Activated T-cell treated with anti-CD3 and anti-CD28 coated beads for 24 hours (primary cell): ENCODE measurements at places on chromosomes 5 and 9.

GRCh38 chr9:3074247-3074646 is 230.4 kb upstream of the PUM3 start:
- no peak for DNase-seq

- DNase-seq, result no peak
These were observed 57.2 kb downstream of the CDC42SE2 start for GRCh38 chr5:131321066-131321465.

DNA sequence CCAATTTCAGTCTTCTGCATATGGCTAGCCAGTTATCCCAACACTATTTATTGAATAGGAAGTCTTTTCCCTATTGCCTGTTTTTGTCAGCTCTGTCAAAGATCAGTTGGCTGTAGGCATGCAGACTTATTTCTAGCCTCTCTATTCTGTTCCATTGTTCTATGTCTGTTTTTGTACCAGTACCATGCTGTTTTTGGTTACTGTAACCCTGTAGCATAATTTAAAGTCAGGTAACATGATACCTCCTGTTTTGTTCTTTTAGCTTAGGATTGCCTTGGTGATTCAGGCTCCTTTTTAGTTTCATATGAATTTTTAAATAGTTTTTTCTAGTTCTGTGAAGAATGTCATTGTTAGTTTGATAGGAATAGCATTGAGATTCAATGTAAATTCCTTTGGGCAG is 104.9 kb upstream of the SLCO6A1 start:
- no peak for DNase-seq

- DNase-seq, result no peak
These were observed 283.9 kb upstream of the RFX3 start for GRCh38 chr9:3809724-3810123.

DNA sequence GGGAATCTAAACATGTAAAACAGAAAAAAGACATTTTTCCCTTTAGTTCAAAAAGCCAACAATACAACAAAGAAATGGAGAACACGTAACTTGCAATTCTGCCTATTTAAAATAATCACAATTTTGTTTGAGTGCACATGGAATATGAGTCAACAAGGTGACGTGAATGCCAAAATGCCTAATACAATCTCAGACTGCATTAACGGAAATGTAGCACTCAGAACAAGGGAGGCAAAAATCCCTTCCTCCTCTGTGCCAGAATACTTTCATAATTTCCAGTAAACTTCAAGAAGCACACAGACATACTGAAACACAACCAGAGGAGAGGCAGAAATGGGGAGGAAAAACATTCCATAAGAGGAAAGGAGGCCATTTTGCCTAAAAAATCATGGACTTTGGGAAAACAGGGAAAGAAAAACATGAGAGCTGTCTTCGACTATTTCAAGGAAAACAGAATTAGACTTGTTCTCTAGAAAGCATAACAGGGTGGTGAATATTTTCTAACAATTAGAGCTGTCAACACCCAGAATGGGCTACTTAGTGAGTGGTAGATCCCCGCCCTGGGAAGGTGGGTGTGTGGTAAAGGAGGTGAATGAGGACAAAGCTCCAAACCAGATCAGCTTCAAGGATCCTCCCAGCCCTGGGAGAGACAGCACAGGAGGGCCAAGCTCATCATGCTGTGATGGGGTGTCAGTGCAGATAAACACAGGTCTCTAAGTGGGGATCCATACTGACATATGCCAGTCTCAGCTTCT is 48.2 kb downstream of the ABCA1 start:
- DNase-seq, result no peak

DNA sequence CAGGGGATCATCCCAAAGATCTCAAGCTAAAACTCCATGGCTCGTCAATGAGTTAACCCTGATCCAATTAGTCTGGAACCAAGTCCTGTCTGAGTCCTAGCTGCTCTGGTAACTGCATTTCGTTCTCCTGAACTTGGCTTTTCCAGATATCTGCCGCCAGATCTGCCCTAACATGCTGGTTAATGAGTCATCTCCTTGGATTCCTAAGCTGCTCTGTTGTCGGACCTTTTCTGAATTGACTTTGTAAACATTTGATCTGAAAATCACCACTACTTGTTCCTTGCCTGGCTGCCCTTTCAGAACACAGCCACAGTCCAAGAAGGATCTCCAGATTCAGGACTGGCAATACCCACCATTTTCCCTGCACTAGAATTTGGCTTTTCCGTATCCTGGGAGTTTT is 473.0 kb downstream of the ZSWIM6 start:
- no peak for DNase-seq

DNA sequence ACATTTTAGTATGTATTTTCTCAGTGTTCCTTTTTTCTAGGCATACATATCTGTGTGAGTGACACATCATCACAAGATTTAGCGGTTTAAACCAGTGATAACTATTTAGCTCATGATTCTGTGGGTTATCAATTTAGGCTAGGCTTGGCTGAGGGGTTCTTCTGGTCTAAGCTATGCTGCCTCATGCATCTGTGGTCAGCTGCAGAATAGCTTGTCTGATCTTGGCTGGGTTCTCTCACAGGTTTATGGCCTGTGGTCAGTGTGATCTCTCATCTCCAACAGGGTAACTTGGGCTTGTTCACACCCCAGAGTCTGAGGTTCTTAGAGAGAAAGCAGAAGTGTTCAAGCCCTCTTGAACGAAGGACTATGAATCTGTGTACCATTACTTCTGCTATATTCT is 363.3 kb downstream of the KDM4C start:
- no peak for DNase-seq

- no peak for DNase-seq
These were observed 38.0 kb downstream of the ZNF622 start for GRCh38 chr5:16427587-16427986.

GRCh38 chr9:123686131-123686828 is 243.6 kb downstream of the DENND1A start:
- DNase-seq, result no peak

DNA sequence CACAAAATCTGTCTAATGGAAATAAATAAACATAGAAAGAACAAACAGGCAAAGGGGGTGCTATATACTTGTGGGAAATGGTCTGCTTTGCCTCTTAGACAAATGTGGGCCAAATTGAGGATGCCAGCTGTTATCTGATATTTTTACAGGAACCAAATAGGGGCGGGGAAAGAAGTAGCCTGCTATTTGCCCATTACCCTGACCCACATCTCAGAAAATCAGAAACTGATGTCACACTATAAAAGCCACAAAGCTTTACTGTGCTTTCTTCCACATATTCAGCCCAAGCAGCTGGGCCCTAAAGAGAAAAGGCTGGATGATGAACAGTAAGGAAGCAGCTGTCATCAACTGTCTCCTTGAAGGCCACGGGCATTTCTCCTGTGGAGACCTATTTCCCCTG is 97.3 kb downstream of the ELAVL2 start:
- DNase-seq, result no peak

DNA sequence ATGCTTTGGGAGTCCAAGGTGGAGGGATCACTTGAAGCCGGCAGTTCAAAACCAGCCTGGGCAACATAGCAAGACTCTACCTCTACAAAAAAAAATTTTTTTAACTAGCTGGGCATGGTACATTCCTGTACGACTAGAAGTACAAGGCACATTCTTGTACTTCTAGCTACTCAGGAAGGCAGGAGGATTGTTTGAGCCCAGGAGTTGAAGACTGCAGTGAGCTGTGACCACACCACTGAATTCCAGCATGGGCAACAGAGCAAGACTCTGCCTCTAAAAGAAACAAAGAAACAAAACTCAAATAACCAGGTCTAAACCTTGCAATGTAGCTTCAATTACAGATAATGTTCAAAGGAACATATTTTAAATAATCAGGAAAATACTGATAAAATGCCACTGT is 56.2 kb downstream of the SSBP2 start:
- no peak for DNase-seq
